ENCODE measurements at places on chromosomes 6 and 20.

GRCh38 chr6:122645256-122645655 lies 35.1 kb downstream of the PKIB start:
- no peak for DNase-seq

- no peak for DNase-seq
Measured at GRCh38 chr6:96743496-96743895, 93.8 kb downstream of the GPR63 start.

DNA sequence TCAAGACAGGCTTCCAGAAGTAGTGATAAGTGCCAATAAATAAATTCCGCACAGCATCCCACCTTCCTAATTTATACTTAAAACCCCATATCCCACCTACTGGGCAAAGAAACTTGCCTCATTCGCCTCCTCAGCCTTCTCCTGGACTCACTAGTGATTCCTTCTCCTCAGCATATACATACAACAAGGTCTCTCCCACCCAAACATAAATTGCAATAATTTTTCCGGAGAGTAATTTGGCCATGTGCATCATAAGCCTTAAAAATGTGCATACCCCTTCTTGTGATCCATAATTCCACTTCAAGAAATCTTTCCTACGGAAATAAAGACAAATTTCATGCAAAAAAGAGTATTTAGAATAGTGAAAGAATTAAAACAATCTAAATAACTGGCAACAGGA lies 26.8 kb downstream of the RANBP9 start:
- DNase-seq: no peak

DNA sequence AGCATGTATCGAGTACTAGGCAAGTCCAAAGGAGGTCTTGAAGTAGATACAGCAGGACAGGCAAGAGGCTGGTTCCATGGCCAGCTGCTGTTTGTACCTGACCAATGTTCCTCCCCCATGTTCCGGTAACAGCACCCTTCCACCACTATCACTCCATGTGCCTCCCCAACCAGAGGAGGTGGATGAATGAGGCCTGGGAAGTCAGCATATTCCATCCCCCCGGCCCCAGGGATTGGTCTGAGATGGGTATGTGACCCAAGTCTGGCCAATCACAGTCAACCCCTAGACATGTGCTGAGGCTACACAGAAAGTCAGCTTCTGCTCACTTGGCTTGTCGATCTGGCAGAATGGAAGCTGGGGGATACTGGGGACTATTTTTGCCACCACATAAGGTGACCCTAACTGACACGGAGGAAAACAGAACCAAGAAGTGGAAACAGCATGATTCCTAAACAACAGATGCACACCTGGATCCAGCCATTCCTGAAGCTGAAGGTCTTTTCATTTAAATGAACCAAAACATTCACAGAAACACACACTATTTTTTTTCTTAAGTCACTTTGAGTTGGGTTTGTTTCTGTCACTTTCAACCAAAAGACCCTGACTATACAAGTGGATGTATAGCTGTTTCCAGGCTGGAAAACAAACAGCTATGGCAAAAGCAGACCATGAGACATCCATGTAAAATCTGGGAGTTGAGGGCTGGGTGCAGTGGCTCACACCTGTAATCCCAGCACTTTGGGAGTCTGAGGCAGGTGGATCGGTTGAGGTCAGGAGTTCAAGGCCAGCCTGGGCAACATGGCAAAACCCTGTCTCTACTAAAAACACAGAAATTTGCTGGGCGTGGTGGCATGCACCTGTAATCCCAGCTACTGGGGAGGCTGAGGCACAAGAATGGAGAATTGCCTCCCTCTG lies 70.4 kb upstream of the PTPN1 start:
- DNase-seq: no peak

DNA sequence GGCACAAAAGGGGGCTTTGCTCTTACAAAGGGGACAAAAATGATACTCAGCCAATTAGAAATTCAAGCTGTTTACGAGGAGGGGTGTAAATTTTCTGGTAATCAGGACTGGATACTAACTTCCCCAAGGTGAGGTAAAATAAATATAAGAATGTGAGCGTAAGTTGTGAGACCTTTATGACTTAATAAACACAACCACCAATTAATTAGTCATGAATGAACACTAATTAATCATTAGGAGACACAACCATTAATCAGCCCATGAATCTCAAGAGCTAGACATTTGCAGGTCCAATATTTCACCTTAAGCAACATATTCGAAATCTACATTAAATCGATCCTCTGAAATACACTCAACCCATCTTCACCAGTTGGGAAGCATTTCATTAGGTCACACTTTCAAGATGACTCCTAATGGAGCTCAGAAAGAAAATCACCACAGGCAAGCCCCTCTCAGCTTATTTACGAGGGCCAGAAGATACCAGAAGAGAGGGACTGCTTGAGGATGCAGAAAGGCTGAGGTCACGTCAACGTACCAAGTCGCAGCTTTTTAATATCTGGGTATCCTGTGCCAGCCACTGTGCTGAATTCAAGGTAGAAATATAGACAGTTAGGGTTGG lies 2.7 kb downstream of the ADTRP start:
- DNase-seq: no peak

GRCh38 chr6:20227350-20227749 lies 15.1 kb upstream of the MBOAT1 start:
- DNase-seq: no peak

DNA sequence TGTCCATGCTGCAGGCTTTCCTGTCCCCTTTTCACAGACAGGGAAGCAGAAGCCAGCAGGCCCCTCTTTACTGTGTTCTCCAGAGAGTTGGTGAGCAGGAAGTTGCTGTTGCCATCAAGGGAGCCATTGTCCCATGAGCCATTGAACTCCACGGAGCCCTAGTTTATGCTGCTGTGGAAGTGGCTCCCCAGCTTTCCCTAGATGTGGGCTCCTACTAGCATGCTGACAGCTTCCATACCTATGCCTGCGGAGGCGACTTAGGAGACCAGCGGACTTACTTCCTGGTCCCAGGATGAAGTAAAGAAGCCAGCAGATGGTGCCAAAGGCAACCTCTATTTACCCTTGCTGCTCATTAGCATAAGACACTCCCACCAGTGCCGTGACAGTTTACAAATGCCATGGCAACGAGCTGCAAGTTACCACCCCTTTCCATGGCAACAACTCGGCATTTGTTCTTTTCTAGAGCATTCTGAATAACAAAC lies 30.8 kb upstream of the FKBP1A start:
- DNase-seq: no peak

GRCh38 chr6:27541212-27541932 lies 68.5 kb upstream of the ZNF184 start:
- no peak for DNase-seq

DNA sequence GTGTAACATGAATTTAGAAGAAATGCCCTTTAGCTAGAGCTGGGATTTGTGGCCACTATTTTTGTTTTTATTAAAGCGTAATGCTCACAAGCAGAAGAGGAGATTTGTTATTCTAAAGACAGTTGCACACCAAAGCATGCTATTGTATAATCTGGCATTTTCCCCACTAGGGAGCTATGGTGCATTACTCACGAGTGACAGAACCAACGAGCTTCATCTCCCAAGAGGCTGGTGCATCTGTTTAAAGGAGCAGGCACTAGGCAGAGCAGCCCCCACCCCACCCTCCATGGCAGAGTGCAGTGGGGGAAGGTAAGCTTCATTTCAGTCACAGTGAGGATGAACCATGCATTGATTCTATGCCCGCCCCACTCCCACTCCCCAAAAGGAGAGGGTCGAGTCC lies 287.3 kb upstream of the TSHZ2 start:
- no peak for DNase-seq

GRCh38 chr6:83097204-83097603 lies 29.7 kb downstream of the DOP1A start:
- no peak for DNase-seq

DNA sequence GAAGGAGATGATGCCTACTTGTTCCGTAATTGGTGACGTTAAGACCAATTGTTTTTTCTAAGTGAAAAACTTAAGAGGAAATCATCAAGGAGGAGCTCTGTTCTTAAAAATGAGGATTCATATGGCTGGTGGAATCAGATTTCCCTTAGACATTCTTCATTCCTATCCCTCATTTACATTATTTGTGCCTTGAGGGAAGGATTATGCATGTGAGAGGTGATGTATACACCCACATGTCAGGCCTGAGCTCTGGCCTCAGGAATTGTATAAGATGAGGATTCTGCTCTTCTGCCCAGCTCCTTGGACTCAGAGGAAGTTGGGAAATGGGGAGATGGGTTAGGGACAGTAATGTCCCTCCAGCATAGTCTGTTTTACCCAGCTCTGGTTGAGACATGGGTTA lies 42.3 kb downstream of the SCP2D1 start:
- DNase-seq: no peak

DNA sequence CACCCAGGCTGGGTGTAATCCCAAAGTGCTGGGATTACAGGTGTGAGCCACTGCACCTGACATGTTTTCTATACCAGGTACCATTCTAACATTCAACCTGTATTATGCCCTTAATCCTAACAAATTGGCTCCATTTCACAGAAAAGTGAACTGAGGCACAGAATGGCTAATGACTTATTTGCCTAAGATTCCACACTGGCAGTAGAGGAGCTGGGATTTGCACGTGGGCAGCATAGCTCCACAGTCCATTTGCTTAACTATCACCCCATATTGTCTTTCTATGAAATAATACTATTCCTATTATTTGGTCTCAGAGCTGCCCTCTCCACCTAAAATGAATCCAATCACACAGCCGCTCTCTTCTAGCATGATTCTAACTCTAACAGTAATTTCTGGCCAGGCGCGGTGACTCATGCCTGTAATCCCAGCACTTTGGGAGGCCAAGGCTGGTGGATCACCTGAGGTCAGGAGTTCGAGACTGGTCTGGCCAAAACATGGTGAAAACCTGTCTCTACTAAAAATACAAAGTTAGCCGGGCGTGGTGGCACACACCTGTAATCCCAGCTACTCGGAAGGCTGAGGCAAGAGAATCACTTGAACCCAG lies 23.3 kb upstream of the MYMX start:
- no peak for DNase-seq

GRCh38 chr6:118092086-118092485 lies 185.0 kb downstream of the SLC35F1 start:
- DNase-seq: no peak

- DNase-seq: no peak
Measured at GRCh38 chr6:11209369-11209768, 23.1 kb downstream of the NEDD9 start.

DNA sequence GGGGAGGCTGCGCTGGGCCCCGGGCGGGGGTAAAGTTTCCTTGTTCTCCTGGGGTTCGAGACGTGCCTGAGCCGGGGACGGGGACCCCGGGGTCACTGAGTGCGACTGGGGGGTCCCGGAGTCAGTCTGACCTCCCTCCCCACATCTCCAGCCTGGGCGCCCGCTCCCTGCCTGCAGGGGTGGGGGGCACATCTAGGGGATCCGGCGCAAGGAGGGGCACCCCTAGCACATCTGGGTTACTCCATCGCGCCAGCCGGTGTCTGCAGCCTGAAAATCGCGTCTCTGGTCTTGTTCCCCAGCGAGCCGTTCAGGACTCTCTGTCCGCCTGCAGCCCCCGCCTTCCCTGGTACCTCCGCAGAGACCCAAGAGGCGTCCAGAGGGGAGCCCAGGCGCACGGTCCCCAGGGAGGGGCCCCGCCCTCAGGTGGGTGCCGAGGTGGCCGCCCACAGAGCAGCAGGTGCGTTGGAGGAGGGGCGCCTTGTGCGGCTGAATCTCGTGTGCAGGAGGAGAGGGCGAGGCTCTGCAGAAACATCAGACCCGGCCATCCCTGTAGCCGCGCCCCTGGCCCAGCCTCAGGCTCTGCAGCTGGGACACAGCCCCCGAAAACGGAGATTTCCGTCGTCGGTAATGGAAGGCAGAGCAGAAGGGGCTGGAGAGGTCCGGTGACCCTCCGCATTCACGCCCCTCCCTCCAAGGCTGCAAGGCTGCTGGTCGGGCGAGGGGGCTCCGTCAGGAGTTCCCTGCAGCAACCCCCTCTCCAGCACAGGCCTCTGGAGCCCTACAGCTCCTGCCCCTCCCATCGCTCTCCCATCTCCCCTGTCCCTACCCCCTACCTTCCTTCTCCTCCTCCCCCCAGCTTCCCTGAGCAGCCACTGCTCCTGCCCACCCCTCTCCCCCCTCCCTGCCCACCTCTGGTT lies 628 bp upstream of the CHRNA4 start:
- no peak for DNase-seq

GRCh38 chr20:6468423-6469116 lies 298.9 kb upstream of the BMP2 start:
- DNase-seq: no peak

DNA sequence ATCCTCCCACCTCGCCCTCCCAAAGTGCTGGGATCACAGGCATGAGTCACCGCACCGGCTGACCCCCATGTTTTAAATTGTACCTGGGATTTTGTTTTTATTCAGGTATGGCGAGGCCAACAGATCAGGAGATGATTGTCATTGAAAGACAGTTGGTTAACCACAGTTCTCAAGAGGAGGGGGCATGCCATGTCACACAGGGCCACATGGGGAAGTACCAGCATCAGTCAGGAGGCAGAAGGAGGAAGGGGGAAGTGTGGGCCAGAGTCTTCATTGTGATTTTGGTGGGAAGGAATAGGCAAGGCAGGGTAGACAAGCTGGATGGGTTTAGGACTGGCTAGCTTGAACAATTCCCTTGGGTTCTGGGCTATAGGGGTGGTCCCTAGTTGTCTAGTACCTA lies 9.9 kb upstream of the MMP9 start:
- DNase-seq: no peak

GRCh38 chr6:110033749-110034666 lies 55.9 kb downstream of the GPR6 start:
- no peak for DNase-seq

- DNase-seq: no peak
Measured at GRCh38 chr20:53069132-53069531, 97.0 kb downstream of the TSHZ2 start.

GRCh38 chr20:577167-577791 lies 32.8 kb downstream of the TCF15 start:
- no peak for DNase-seq

GRCh38 chr6:90537723-90538258 lies 49.1 kb downstream of the MAP3K7 start:
- no peak for DNase-seq

- DNase-seq: no peak
Measured at GRCh38 chr6:130252527-130253237, 29.9 kb upstream of the SAMD3 start.

GRCh38 chr6:151317995-151318365 lies 73.4 kb downstream of the ZBTB2 start:
- DNase-seq: no peak

DNA sequence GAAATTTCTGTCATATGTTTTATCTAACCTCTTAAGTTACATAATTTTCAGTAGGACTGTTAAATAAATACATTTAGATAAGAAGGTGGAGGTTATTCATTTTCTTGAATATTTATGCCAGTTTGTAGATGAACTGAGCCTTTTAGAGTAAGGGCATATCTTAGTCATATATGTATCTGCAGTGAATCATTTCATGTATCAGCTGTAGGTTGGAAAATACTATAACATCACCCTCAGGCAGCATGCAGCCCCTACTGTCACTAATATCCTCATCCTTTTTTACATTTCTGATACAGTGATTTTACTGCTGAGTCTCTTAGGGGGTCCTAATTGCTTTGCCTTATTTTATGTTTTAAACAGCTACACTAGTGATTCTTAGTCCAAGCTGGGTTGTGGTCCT lies 19.5 kb upstream of the SUMO4 start:
- no peak for DNase-seq

DNA sequence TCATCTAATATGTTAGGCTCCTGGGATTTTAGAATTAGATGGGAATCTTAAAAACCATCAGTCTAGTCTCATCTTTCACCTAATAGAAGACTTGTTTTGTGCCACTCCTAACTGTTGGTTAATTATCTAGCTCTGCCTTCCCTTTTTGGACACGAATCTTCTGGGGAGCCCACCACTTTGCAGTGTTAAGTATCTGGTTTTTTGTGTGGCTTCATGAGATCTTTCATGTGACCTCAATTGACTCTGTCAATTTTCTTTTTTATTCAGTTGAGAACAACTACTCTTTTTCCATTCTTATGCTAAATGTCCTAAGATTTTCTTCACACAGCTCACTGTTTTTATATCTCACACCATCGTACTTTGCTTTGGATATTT lies 16.9 kb downstream of the TBPL1 start:
- no peak for DNase-seq
